ENCODE measurements at places on chromosomes 12 and 14. TPM values are rescaled to one million over a fixed set of nuclear protein-coding genes. Genes with fewer than 3 reads are reported as not detected.

Gene CPM
- total RNA-seq = 8.2 TPM

Gene HCAR3
- total RNA-seq = 9.6 TPM

Gene ANO2
- total RNA-seq = 2.0 TPM

Gene STXBP6
- 0.56 TPM for total RNA-seq

Gene CCDC88C
- total RNA-seq = 26.7 TPM

Gene COX8C
- not detected for total RNA-seq

Gene ADSS1
- total RNA-seq = 5.7 TPM

Gene TSHR
- total RNA-seq = not detected

Gene DAO
- total RNA-seq = not detected

Gene CD163L1
- 0.60 TPM for total RNA-seq

Gene JPH4
- 0.04 TPM for total RNA-seq

Gene LTB4R2
- 82.9 TPM for total RNA-seq

Gene KIF5A
- total RNA-seq = 0.16 TPM

Gene KRT7
- total RNA-seq = 113 TPM

Gene MSRB3
- total RNA-seq = 3.6 TPM

Gene LRP1
- 74.0 TPM for total RNA-seq

Gene A2ML1
- total RNA-seq = 720 TPM

Gene ABHD12B
- 0.32 TPM for total RNA-seq

Gene CDH24
- total RNA-seq = 3.4 TPM

Gene PTPRO
- 0.08 TPM for total RNA-seq

Gene PLEK2
- total RNA-seq = 24.5 TPM

Gene TSPAN11
- total RNA-seq = 0.72 TPM

Gene PROX2
- not detected for total RNA-seq

Gene CSRP2
- 66.6 TPM for total RNA-seq

Gene EFCAB11
- 9.0 TPM for total RNA-seq

Gene NR4A1
- 2.0 TPM for total RNA-seq

Gene RNASE12
- total RNA-seq = not detected

Gene NEUROD4
- total RNA-seq = not detected

Gene CCDC198
- not detected for total RNA-seq

Gene CMA1
- 0.64 TPM for total RNA-seq

Gene TAS2R14
- 0.80 TPM for total RNA-seq

Gene SLC38A1
- 71.5 TPM for total RNA-seq

Gene ENDOU
- 66.9 TPM for total RNA-seq

Gene PDE3A
- total RNA-seq = 0.56 TPM

Gene ITPK1
- 22.1 TPM for total RNA-seq

Gene SYT1
- 0.36 TPM for total RNA-seq

Gene SYNE2
- total RNA-seq = 99.8 TPM

Gene IFNG-AS1
- total RNA-seq = not detected

Gene CIROP
- not detected for total RNA-seq

Gene LRRC9
- 0.12 TPM for total RNA-seq
